Activated T-helper 2 cell treated with anti-CD3 and anti-CD28 coated beads, Interferon-gamma antibody, Interleukin-2, Interleukin-4, amounts not matched to agents 10 μg/mL and 5 μg/mL and 100 μg/mL, durations not matched to agents 14 hours and 24 hours and 36 hours (primary cell): ENCODE measurements at places on chromosomes 6 and 20. TPM values are rescaled to one million over a fixed set of nuclear protein-coding genes. Genes with fewer than 3 reads are reported as not detected.

GRM1 gene
- total RNA-seq, result not detected in 2 replicates

TP53TG5 gene
- not detected in 2 replicates for total RNA-seq

NNAT gene
- total RNA-seq, result not detected in 2 replicates

SLC13A3 gene
- not detected in 2 replicates for total RNA-seq

KIF3B gene
- total RNA-seq, result 40.6 and 42.2 TPM in 2 replicates

DUSP15 gene
- total RNA-seq, result not detected in 2 replicates

FAXC gene
- total RNA-seq, result 0.25 TPM in 1 of 2 replicates, not detected in the other

DNA sequence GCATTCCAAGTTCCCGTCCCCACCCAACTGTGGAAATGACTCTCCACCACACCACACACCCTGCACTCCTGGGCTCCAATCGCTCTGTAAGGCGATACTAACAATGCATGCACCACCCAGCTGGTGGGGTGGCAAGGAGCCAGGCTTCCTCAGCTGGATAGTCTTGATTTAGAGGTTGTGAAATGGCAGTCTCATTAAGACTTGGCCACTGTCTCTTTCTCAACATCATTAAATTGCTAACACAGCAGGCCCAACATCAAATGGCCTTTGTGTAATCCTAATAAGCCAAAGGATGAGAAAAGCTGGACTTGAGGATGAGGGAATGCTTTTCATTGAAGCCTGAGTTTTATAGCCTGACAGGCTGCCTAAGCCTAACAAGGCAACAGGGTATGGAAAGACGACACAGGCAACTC, 223.7 kb downstream of the GMDS start:
- DNase-seq, result no peak

- no peak for DNase-seq
Measured at GRCh38 chr20:49657118-49657901, 56.4 kb downstream of the B4GALT5 start.

GRCh38 chr6:103081876-103082630, 1688.5 kb downstream of the GRIK2 start:
- DNase-seq, result no peak

- no peak for DNase-seq
Measured at GRCh38 chr6:52598123-52598823, 21.4 kb upstream of the TRAM2 start.

DNA sequence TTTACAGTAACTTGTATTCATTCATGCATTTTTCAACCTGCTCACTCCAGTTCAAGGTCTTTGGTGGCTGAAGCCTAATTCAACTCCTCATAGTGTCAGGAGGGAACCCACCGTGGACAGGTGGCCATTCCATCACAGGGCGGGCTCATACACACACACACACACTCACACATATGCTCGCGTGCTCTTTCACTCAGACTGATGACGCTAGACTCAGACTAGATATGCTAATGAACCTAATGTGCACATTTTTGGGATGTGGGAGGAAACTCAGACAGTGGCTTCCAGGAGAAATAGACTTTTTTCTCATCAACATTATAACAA, 56.7 kb downstream of the TRIM27 start:
- no peak for DNase-seq

- no peak for DNase-seq
Measured at GRCh38 chr20:19620446-19620845, 137.6 kb upstream of the RIN2 start.

GRCh38 chr6:4901386-4902061, 102.3 kb downstream of the RPP40 start:
- DNase-seq, result no peak

GRCh38 chr6:113763311-113763766, 93.8 kb upstream of the MARCKS start:
- DNase-seq, result no peak

DNA sequence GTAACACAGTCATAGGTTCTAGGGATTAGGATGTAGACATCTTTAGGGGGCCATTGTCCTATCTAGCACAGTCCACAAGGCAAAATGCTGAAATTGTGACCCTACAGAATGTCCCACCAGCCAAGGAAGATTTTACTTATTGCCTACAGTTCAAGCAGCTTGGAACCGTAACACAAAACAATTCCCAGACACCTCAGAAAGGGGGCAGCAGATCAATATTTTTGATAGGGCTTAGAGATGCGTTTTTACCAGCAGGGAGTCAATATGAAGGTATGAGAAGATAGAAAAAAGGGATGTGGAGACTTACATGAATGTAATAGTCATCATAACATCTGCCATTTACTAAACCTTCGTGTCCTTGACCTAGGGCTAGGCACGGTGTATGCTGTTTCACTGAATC, 81.0 kb downstream of the TMEM170B start:
- no peak for DNase-seq

DNA sequence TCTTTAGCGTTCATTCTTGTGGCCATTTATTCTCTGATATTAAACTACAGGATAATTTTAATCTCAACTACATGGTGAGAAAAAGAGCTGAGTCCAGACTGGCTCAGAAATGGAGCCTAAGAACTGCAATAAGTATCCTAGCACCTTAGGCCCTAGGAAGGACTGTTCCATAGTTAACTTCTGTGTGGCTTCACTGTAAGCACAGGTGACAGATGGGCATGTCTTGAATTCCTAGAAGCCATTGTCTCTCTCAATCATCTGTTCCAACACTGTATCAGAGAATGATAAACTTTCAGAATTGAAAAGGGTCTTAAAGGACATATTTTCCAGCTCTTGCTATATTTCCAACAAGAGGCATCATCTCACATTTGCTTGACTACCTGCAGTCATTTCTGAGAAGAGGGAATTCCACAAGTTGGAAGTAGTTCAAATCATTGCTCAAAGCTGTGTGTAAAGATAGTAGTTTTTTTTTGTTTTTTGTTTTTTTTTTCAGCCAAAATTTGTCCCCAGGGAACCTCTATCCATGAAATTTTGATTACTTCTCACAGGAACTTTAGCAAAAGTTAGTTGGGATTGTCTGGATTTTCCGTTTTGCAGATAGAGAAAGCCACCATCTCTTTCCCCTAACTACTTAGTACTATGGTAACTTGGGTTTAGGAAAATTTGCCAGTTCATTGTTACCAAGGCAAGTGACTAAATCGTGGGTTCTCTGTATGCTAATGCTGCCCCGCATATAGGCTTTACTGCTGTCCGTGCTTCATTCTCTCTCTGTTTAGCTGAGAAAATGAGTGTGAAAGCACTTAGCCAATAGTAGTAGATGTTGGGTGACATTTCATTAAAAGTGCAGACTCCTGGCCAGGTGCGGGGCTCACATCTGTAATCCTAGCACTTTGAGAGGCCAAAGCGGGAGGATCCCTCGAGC, 47.2 kb downstream of the KCNS1 start:
- DNase-seq, result no peak

GRCh38 chr6:69935079-69935478, 68.7 kb downstream of the COL19A1 start:
- no peak for DNase-seq

DNA sequence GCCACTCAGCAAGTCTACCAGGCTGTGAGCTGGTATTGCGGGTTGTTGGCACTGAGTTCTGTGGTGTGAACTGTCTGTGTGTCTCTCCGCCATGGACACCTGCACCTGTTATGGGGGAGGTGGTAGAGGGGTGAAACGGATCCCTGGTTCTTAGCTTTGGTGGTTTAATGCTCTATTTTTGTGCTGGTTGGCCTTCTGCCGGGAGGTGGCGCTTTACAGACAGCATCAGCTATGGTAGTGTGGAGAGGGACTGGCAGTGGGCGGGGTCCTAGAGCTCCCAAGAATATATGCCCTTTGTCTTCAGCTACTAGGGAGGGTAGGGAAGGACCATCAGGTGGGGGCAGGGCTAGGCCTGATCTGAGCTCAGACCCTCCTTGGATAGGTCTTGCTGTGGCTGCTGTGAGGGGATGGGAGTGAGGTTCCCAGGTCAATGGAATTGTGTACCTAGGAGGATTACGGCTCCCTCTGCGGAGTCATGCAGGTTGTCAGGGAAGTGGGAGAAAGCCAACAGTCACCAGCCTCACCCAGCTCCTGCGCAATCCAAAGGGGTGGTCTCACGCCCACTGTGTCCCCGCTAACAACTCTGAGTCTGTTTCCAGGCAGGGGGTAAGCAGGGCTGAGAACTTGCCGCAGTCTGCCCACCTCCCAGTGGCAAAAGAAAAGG, 154.3 kb downstream of the CCDC170 start:
- DNase-seq, result no peak

GRCh38 chr20:37901240-37901639, 1.7 kb upstream of the VSTM2L start:
- no peak for DNase-seq

DNA sequence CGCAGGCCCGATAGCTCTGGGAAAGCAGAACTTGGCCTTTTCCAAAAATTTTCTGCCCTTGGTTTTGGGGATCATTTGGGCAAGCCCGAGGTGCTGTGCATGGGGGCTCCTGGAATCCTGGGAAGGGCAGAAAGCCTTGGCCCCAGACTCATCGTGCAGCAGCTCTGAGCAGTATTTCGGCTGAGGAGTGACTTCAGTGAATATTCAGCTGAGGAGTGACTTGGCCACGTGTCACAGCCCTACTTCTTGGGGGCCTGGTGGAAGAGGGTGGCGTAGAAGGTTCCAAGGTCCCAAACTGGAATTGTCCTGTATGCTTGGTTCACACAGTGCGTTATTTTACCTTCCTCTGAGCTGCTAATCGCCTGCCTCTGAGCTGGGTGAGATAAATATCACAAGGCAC, 1.1 kb upstream of the BMP2 start:
- DNase-seq, result no peak

- no peak for DNase-seq
Measured at GRCh38 chr20:40687384-40688128, 1.5 kb downstream of the MAFB start.

GRCh38 chr6:95078457-95078856, 498.9 kb upstream of the MANEA start:
- DNase-seq, result no peak

DNA sequence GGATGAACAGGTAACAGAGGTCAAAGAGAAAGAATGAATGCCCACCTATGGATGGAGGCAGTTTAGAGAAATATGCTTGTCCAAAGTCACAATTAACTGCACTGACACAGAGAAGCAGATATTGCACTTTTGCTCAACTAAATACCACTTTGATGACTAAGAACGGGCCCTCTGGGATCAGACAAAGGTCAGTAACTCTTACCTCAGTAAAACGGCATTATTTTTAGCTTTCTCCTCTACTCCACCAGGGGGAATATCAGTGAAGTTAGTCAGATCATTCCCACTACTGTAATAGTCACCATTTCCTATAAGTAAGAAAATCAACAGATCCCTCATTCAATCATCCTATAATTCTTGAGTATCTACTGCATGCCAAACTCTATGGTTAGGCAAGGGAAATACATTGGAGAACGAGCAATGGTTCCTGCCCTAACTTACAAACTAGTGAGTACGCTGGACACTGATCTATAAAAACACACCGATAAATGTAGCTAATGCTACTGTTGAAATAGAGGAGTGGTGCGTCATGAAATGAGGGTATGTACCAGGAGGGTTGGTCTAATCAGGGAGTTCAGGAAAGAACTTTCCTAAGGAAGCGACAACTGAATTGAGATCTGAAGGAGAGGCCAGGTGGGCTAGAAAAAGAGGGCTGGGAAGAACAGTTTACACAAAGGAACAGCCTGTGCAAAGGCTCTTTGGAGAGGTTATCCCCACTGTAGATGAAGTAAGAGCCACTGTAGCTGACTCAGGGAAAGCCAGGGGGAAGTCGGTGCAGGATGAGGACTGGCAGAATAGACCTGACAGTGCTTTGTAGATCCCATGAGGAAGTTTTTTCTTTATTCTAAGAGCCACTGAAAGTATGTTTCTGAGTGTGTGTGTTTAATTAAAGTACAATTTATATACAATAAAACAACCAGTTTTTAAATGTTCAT, 9.2 kb downstream of the ECI2 start:
- DNase-seq, result no peak

DNA sequence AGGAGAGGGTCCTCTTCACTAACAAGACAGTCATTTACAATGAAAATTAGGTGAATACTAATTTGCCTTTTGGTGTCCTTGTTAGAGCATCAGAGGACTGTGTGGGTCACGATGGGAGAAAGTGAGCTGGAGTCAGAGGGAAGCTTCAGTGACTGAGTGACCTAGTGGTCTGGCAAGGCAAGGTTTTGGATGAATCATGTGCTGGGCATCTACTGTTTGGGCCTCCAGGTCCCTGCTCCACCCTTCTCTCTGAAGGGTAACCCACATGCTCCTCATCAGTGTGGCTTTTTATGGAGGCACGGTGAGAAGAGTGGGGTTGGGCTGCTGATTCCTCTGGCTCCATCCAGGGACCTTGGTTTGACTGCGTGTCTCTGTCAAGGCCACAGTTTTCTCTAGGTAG, 60.5 kb upstream of the EXOC2 start:
- no peak for DNase-seq

GRCh38 chr6:164072240-164072666, 657.7 kb downstream of the QKI start:
- DNase-seq, result no peak
